ENCODE measurements at places on chromosomes 13 and 19.

- no peak for DNase-seq
Measured at GRCh38 chr19:589693-590395, at the start of gene HCN2. Gene HCN2, plus strand, starts transcription at chr19:589881. Its CDS starts 65 bp downstream, at chr19:589946.

GRCh38 chr13:40346592-40346991 lies 319.8 kb downstream of the FOXO1 start:
- no peak for DNase-seq

DNA sequence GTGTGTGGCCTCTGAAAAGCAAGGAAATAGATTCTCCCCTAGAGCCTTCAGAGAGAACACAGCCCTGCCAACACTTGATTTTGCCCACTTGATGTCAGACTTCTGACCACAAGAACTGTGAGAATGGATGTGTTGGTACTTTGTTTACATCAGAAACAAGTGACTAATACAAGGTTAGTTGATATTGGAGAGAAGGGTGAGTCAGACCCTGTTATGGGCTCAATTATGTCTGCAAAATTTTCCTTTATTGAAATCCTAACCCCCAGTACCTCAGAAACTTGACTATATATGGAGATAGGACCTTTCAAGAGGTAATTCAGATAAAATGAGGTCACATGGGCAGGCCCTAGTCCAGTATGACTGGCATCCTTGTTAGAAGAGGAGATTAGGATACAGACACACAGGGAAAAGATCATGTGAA lies 226.7 kb downstream of the RFC3 start:
- DNase-seq, result no peak

DNA sequence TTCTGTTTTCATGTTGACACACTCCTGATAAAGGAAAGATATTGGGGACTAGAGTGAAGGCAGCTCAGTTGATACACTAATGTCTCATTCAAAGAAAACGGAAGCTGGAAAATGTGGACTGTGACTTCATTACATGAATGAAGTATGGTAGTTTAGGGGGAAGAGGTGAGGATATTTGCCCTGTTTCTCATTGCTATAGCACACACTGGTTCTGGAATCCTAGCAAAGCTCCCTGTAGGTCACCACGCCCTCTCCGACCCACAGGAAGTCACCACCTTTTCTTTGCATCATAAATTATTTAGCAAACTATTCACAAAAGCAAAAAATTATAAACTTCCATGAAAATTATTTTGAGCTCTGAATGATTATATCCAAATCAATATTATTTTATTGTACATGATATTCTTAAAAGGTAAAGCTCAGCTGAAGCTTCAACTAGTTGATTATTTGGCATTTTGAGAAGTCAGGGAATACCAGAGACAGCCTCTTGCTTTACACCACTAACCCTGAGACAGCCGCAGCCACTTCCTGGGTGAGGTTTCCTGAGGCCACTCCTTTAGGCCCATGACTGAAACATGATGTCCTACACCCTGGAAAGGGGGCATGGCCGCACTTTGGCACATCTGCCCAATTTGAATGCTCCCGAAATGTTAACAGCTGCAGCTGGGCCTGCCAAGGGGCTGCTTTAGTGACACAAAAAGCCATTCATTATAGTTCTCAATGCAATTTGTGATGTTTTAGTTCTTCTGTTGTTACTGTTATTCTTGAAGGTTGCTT lies 50.0 kb upstream of the WDFY2 start:
- no peak for DNase-seq

GRCh38 chr13:76711550-76712182 lies 174.5 kb downstream of the KCTD12 start:
- no peak for DNase-seq

DNA sequence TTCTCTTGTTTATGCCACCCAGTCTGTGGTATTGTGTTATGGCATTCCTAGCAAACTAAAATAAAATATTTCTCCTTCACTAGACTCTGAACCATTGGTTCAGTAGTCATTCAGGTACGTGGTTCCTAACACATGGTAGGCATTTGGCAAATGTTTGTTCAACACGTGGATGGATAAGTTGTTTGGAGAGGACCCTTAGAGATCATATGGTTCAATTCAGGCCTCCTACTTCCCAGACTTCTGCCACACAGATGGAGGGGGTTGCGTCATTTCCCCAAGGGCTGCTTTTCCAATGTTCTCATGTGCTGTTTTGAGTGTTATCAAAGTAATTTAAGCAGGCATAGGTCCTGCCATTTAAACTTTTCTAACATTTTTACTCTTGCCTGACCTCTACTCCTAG lies 6.7 kb downstream of the CXCL17 start:
- no peak for DNase-seq

GRCh38 chr19:40768869-40769268 lies 6.5 kb upstream of the MIA start:
- DNase-seq, result no peak

- no peak for DNase-seq
Measured at GRCh38 chr13:24133021-24133795, 27.3 kb upstream of the SPATA13 start.

DNA sequence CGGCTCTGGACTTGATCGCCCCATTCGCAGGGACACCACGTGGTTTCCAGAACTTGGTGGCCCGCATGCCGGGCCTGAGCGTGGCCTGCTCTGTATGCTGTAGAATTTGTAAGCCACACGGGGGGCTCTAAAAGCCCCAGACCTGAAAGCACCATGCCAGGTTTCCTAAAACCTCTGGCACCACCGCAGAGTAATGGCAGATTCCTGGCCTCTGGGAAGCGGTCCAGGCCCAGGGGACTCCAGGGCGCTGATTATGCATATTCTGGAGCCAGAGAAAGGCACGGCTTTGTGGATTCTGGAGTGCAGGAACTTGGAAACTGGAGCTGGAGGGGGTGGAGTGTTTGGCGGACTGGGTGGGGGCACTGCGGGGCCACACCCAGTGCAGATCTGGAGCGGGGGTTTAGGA lies 3.7 kb downstream of the FTL start:
- no peak for DNase-seq
